ENCODE measurements at places on chromosomes 2 and 18. TPM values are rescaled to one million over a fixed set of nuclear protein-coding genes. Genes with fewer than 3 reads are reported as not detected.

The IL36G gene
- total RNA-seq: under 0.01 TPM

The FSHR gene
- not detected for total RNA-seq

The COL4A4 gene
- total RNA-seq: 0.41 TPM

The MEP1B gene
- 0.41 TPM for total RNA-seq

The AQP4 gene
- total RNA-seq: 57.9 TPM

The RND3 gene
- total RNA-seq: 251 TPM

The TLX2 gene
- total RNA-seq: not detected

The L3MBTL4 gene
- total RNA-seq: 34.2 TPM

The RBM44 gene
- 5.3 TPM for total RNA-seq

The LIMS3 gene
- total RNA-seq: 0.82 TPM

The KDM3A gene
- total RNA-seq: 19.6 TPM

The CAVIN2 gene
- 3.3 TPM for total RNA-seq

The NT5DC4 gene
- not detected for total RNA-seq

The ZAP70 gene
- total RNA-seq: 0.82 TPM

The ANKRD62 gene
- total RNA-seq: not detected

The DSG1 gene
- under 0.01 TPM for total RNA-seq

The ZC3H6 gene
- 19.6 TPM for total RNA-seq

The FBXO15 gene
- total RNA-seq: 4.1 TPM

The DYNAP gene
- not detected for total RNA-seq

The ADD2 gene
- total RNA-seq: 291 TPM

The CROCC2 gene
- not detected for total RNA-seq

The CD8A gene
- 1.2 TPM for total RNA-seq

The ACVR1C gene
- total RNA-seq: 5.7 TPM

The EPAS1 gene
- total RNA-seq: 3.7 TPM

The LRRTM4 gene
- total RNA-seq: 46.1 TPM

The C2orf78 gene
- not detected for total RNA-seq

The CDKL4 gene
- 14.7 TPM for total RNA-seq

The UNC50 gene
- 55.8 TPM for total RNA-seq

The GBX2 gene
- total RNA-seq: 0.41 TPM

The GPR55 gene
- total RNA-seq: not detected
